ENCODE measurements at places on chromosomes 5 and 9.

- DNase-seq: peak; percentile 14
Observed at GRCh38 chr5:66958980-66959641, 237.5 kb downstream of the CD180 start.

- no peak for DNase-seq
Observed at GRCh38 chr9:70170151-70170790, 88.5 kb upstream of the SMC5 start.

- DNase-seq: no peak
Observed at GRCh38 chr9:26756881-26757280, 135.7 kb downstream of the CAAP1 start.

- no peak for DNase-seq
Observed at GRCh38 chr9:12993466-12993865, 218.6 kb downstream of the LURAP1L start.

- DNase-seq: peak; percentile 47
Observed at GRCh38 chr5:7850395-7851239, at the start of gene CFAP90. Gene CFAP90, minus strand, starts transcription at chr5:7851133. Its CDS starts 112 bp downstream, at chr5:7851021.

- DNase-seq: no peak
Observed at GRCh38 chr5:38267372-38267771, 9.0 kb downstream of the EGFLAM start.

DNA sequence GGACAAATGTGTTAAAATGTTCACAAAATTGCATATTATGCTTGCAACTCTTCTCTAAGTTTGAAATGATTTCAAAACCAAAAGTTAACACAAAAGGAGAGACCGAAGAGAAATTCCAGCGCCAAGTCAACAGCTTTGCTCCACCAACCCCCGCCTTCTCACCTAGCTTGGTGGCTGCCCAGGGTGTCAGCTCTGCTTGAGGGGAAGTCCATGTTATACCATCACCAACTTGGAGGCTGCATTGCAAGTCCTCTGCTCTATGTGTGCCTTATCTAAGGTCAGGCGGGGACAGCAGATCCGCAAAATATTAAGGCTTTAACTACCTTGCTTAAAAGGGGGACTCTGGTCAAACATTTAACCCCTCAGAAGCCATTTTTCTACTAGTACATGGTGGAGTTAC, 14.6 kb downstream of the CCNJL start:
- no peak for DNase-seq

DNA sequence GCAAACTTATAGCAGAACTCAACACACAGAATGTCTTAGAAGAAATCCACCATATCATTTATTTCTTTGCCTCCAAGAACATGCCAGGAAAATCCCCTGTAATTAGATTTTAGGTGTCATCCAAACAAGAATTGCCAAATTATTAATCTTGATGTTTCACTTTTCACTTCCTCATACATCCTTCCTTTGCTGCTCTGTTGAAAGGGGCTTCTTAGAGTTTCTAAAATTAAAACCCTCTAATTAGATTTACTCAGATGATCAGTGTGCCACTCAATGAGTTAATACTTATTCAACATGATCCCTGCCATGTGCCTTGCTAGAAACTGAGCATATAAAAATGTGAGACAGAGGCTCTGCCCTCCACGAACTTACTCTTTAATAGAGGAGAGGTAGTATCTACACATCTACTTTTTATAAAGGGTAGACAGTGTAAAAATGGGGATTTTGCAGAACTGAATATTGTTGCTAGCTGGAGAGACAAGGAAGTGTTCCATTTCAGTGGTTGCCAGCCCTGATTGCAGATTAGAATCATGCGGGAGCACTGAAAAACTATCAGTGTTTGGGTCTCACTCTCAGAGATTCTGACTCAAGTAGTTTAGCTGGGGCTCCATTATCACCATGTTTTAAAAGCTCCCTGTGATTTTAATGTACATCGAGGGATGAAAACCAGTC, 498.4 kb downstream of the TLE4 start:
- DNase-seq: no peak
